ENCODE measurements at places on chromosomes 11 and 22.

DNA sequence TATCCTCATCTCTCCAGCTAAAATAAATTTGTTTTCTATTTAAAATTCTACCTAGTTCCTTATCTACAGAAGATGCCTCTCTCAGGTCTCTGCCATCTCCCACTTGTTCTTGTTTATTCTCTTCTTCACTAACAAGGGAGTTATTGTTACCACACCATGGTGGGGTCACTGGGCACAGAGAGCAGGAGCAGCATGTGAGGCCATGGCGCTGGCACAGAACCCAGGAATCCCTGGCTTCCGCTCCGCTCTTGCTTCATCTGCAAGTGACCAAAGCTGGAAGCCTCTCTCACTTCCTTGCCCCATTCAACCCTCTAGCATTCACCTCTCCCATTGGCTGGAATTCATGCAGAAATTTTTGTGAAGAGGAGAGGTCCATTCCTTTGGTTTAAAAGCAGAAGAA, 190.7 kb upstream of the NCAM1 start:
- DNase-seq = no peak

GRCh38 chr11:121394785-121395184, 57.3 kb upstream of the SORL1 start:
- DNase-seq = no peak

GRCh38 chr11:72595292-72595684, 78.9 kb downstream of the PDE2A start:
- no peak for DNase-seq

GRCh38 chr22:17570851-17571631, 7.7 kb downstream of the SLC25A18 start:
- peak; percentile 93 for DNase-seq
